ENCODE measurements at places on chromosomes 11 and 22.
A peak's percentile ranks its signal among the peaks of the same experiment; 100 is the strongest.

DNA sequence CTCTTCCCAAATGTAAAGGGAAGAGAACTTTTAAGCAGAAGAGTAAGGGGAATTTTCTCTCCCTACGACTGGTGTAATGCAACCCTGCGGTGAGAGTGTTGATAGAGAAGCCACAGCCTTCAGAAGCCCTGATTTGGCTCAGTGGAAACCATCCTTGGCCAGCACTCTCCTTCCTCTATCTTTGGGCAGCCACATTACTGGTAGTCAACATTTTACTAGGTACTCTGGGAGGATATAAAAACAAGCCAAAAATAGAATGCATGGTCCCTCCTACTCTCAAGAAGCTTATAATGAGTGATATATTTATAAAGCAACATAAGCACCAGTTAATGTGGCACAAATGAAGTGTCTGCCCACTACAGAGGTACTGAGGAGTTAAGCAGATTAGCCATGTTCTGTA lies 201.8 kb upstream of the NCAM1 start:
- no peak for DNase-seq

DNA sequence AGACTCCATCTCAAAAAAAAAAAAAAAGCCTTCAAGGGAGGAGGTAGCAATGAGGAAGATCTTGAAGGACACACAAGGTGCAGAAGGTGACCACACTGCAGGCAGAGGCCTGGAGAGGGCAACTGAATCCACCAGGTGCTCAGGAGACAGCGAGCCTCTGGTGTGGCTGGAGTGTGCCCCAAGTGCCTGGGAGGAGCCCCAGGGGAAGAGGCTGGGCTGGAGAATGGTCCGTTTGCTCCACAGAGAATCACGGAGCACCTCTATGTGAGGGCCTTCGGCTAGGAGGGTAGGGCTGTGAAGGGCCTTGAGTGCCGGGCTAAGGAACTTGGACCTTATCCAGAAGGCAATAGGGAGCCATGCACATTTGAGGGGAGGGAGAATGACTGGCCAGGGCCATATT lies 50.3 kb downstream of the ARRB1 start:
- no peak for DNase-seq

DNA sequence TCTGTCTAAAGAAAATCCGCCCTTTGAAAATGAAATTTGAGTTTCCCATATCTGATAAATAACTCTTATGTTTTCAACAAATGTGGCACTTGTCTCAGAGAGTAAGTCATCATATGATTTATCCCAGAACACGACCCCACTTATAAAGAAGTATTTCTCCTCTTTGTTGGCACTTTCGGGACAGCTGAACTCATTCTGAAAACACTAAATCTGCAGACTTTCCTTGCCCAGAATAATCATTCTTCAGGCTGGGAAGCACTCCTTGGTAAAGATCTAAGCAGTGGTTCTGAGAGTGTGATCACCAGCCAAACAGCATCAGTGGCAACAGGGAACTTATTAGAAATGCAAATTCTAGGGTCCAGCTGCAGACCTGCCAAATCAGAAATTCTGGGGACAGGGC lies 532.2 kb upstream of the API5 start:
- no peak for DNase-seq

DNA sequence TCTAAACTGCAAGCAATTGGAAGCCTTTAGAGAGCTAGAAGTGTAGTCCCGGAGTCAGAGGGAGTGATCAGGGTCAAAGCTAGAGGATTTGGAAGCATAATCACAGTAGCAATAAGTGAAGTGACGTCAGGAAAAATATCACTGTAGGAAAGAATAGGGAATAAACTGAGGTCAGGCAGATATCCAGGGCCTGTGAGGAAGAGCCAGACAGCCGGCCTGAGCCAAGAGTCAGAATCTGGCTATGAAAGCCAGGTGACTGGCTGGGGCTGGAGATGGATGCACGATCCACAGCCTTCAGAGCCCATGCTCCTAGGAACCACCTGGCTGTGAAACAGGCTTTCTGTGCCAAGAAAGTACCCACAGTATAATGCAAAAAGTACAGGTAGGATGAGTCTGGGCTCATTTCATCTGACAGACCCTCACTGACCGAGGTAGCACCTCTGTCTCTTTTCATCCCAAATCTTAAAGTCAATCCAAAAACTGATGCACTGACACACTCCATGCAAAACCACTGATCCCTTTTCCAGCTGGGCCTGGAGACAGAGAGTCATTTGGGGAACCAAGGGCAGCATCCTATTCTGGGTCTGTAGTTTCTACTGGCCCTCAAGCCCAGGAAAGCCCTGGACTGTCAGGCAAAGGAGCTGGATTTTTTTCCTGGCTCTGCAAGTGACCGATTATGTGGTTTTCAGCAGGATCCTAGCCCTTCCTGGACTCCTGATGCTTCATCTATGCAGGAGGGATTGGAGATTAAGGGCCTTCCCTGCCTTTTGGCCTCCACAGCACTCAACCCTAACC lies 21.3 kb downstream of the TRIM66 start:
- DNase-seq = no peak

GRCh38 chr22:50561401-50562358 lies 1.0 kb downstream of the SYCE3 start:
- DNase-seq = peak; percentile 25

- peak; percentile 76 for DNase-seq
Observed at GRCh38 chr11:64713781-64714363, 9.1 kb downstream of the NRXN2 start.

DNA sequence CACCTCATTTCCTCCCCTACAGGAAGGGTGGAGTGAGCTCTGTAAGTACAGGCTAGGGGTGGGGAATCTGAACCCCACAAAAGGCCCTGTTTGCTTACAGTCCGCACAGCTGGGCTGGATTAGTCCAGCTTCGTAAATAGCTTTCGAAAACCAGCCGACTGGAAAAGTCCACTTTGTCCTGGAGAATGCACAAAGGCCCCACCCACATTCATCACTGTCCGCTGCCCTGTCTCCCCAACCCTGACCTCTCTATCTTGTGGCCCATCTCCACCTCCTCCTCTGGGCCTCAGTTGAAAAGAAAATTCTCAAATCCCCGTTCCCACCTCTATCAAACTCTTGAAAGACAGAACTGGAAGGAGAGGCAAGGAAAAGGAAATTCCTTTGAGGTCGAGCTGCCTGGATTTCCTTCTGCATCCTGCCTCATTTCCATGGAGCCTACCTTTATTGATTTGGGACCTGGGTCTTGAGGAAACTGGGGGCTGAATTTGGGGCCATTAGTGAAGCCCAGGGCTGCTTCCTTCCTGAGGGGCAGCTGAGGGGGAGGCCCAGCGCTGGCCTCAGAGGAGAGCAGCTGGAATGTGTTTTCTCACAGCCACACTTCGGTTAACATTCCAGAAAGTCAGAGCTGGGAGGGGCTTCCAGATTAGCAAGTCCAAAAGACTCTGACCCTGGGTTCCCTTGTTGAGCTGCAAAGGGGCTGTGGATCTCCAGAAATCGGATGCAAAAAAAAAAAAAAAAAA lies 147.6 kb downstream of the FBXO7 start:
- peak; percentile 91 for DNase-seq

DNA sequence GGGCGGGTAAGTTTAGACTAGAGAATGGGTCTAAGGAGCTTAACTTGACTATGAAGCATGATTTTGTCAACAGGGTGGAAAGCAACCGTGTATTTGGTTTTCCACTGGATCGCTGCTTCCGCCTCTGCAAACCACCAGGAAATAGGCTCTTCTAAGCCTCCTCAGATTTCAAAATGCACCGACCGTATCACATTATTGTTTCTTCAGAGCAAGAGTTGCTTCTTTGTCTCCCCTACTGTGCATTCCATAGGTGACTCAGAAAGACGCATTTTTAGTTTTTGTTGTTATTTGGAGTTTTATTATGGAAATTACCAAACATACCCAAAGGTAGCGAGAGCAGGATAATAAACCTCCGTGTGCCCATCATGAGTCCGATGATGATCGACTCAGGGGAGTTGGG lies 64.3 kb upstream of the RASD2 start:
- DNase-seq = no peak

GRCh38 chr11:78651136-78651775 lies 76.6 kb upstream of the NARS2 start:
- DNase-seq = no peak

DNA sequence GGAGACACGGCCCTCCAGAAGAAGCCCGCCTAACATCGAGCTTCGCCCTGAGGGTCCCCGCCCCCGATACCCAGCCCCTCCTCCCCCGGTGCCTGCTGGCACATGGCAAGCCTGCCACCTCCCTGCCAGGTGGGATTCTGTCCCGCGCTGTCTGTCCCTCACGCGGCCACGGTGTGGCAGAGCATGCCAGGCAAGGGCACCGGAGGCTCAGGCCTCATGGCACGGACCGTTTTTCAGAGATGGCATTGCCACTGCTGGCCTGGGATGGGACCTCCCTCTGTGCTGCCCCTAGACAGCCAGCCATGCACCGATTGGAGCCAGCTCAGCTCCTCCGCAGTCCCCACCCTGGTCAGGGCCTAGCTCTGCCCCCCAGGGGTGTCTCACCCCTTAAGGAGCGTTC lies 19.4 kb downstream of the MRPL23 start:
- no peak for DNase-seq

DNA sequence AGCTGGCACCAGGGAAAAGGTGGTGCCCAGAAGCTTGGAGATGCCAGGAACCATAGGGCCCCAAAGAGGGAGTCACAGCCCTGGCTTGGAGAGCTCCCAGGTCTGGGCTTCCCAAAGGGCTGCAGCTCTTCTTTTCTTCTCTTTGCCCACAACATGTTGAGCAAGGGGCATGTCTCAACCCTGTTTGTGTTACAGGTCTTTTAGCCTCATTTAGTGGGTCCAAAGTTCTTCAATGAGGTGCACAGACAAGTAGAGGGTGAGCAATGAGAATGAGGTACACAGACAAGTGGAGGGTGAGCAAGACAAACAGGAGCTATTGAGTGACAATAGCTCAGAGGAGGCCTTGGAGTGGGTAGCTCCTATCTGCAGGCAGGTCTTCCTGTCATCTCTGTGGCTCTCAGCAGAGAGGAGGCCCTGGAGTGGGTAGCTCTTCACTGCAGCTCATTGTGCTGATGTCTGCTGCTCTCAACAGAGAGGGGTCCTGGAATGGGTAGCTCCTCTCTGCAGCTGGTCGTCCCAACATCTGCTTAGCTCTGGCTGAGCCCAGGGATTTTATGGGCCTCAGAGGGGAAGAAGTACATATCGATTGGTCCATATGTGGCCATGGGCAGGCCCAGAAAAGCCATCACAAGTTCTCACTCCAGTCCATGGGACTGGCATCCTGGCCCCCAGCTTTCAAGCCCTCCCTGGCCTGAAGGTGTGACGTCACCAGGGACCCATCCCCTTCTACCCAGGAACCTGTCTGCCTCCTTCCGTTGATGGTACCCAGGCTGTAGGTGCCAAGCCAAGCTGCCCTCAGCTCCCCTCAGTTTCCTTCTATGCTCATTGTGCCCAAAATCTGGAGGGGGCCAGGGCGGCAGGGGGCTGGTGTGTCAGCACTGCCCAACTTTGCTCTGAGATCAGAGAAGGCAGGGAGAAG lies 34.9 kb downstream of the WBP2NL start:
- DNase-seq = peak; percentile 4

DNA sequence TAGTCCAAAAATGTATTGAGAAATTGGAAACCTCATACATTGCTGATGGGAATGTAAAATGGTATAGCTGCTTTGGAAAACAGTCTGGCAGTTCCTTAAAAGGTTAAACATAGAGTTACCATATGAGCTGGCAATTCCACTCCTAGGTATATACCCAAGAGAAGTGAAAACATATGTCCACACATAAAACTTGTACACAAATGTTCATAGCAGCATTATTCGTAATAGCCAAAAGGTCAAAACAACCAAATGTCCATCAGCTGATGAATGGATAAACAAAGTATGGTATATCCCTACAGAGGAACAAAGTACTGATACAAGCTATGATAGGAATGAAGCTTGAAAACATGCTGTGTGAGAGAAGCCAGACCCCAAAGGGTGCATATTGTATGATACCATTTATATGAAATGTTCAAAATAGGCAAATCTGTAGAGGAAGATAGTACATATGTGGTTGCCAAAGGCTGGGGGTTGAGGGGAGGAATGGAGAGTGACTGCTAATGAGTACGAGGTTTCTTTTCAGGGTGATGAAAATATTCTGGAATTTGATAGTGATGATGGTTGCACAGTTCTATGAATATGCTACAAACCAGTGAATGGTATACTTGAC lies 85.8 kb downstream of the ZBTB16 start:
- DNase-seq = no peak

DNA sequence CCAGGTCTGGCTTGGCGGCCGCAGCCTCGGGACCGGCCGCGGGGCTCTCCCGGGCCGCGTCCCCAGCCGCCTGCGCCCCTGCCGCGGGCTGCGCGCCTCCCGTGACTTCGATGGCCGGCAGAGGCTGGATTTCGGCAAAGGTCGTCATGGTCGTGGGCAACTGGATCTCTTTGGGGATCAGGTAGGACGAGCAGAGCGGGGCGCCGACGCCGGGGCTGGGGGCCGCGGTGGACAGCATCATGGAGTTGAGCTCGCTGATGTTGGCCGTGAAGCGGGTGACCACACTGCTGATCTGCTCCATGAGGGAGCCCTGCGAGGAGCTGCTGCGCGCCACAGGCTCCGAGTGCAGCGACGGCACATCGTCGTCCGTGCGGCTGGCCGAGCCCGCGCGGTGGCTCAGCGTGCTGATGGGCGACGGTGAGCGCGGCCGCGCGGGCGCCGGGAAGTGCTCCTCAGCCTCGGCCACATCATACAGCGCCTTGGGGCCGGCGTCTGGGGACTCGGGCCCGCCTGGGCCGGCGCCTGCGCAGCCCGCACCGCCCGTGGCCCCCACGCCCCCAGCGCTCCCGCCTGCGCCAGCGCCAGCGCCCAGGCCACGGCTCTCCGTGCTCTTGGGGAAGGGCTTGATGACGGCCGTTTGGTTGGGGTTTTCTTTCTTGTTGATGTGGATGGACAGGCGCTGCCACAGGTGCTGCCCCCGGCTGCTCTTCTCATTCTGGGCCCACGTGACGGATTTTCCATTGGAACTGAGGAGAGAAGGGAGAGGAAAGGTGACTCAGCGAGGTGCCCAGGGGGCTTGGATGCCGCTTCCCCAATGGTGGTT lies 171.4 kb upstream of the CTSC start:
- DNase-seq = peak; percentile 69

GRCh38 chr22:33766091-33766490 lies 154.2 kb downstream of the LARGE1 start:
- DNase-seq = no peak

- DNase-seq = peak; percentile 55
Observed at GRCh38 chr11:79762279-79762921, 321.6 kb upstream of the TENM4 start.

- DNase-seq = no peak
Observed at GRCh38 chr11:40403321-40403720, 1056.1 kb downstream of the LRRC4C start.

DNA sequence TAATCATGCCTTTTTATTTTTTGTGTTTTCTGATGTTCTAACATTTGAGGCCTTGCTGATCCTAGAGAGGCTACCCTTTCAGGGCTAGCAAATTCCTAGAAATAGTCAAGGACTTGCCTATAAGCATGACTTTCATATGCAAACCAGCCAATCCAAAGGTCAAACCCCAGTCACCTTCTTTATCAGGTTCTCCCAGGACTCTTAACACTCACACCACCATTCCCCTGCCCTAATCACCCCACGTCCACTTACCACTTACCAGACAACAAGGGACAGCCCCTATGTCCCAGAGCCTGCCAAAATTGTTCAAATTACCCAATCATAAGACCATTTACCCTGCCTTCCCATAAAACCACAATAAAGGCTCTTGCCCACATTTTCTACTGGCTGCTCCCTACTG lies 1339.8 kb downstream of the LRRC4C start:
- no peak for DNase-seq

Data from mesendoderm (in vitro differentiated cells).